GM23248 (cell line): ENCODE measurements at places on chromosomes 5 and 9. TPM values are rescaled to one million over a fixed set of nuclear protein-coding genes. Genes with fewer than 3 reads are reported as not detected.
A peak's percentile ranks its signal among the peaks of the same experiment; 100 is the strongest.

DNA sequence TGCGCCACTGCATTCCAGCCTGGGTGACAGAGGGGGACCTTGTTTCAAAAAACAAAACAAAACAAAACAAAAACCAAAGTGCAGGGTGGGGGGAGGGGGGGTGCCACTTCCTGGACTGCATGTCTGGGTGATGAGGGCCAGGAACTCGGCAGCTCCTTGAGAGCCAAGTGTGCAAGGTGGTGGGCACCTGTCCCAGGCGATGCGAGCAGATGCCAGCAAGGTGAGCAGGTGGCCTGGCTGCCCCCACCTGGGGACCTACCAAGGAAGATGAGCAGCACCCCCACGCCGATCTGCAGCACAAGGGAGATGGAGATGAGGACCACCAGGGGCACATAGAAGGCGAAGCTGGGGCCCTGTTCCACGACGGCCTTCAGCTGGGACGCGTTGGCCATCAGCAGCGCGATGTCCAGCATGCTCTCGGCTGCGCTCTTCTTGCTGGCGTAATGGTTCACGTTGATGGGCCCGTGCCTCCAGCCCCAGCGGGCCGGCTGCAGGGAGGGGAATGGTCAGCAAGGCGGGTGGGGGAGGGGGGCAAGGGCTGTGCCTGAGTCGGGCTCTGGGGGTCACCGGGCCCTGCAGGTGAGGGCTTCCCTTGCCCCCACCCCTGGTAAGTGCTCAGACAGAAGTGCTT lies 7.8 kb downstream of the NINJ1 start:
- no peaks in the 10 kb centered on the region for H3K4me1 ChIP-seq
- H3K36me3 ChIP-seq = no peaks in the 10 kb centered on the region
- H3K27me3 ChIP-seq = no peaks in the 10 kb centered on the region
- DNase-seq = no peak

GRCh38 chr9:21831841-21832509 lies 29.5 kb downstream of the MTAP start:
- H3K36me3 ChIP-seq = peaks cover 20% of the 10 kb centered on the region; the same call in 1 of the 2 replicates
- H3K27me3 ChIP-seq = no peaks in the 10 kb centered on the region
- H3K27ac ChIP-seq = peak overlapping the region; percentile 91
- no peak overlapping the region for H3K4me3 ChIP-seq

TOPORS gene
- 16.4 and 18.7 TPM in 2 replicates for polyA plus RNA-seq

CDKN2B-AS1 gene
- 0.58 and 0.61 TPM in 2 replicates for polyA plus RNA-seq

FBP2 gene
- polyA plus RNA-seq = not detected in 2 replicates

GRCh38 chr5:134091626-134092121 lies 22.8 kb upstream of the TCF7 start:
- H3K36me3 ChIP-seq = no peaks in the 10 kb centered on the region
- peak; percentile 42 for DNase-seq
- peaks cover 7% of the 10 kb centered on the region; the same call in 1 of the 2 replicates for H3K27me3 ChIP-seq
- no peak overlapping the region for H3K27ac ChIP-seq

PAPPA gene
- polyA plus RNA-seq = 8.2 and 8.7 TPM in 2 replicates

DNA sequence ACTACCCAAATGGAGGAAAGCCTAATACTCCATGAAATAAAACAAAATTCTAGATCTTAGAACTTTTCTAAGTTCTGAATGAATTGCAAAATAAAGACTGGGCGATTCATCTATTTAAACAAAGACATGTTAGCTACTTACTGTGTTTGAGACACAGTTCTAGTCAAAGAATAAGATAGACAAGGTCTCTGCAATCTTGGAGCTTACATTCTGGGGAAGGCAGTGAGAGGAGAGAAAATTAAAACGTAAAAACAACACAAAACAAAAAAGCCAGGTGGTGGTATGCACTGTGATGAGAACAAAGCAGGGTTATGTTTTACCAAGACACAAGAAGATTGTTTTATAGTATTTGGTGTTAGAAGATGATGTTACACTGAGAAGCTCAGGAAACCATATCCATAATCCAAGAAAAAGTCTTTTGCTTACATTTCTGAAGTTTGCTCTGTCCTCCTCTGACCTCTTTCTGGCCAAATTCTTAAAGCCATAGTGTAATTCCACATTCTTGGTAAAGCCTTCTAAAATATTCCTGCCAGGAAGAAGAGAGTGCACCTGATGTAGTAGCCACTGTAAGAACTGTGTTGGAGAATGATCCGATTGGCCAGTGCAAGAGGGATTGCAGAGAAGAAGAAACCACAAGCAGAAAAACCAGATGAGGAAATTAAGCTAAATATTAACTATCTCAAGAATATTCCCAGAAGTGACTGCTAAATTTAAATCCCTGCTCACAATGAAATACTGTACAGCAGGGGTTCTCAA lies 218.4 kb downstream of the PCSK1 start:
- DNase-seq = no peak
- H3K4me3 ChIP-seq = no peak overlapping the region
- no peaks in the 10 kb centered on the region for H3K27me3 ChIP-seq
- no peaks in the 10 kb centered on the region for H3K36me3 ChIP-seq

IFNB1 gene
- not detected in 2 replicates for polyA plus RNA-seq

GRCh38 chr5:150505041-150505511 lies 2.9 kb upstream of the NDST1 start:
- H3K27ac ChIP-seq = peak overlapping the region; percentile 46
- H3K27me3 ChIP-seq = no peaks in the 10 kb centered on the region
- H3K36me3 ChIP-seq = no peaks in the 10 kb centered on the region; the same call in 1 of the 2 replicates
- peak; percentile 43 for DNase-seq

HSD17B4 gene
- polyA plus RNA-seq = 71.1 and 86.5 TPM in 2 replicates

DNA sequence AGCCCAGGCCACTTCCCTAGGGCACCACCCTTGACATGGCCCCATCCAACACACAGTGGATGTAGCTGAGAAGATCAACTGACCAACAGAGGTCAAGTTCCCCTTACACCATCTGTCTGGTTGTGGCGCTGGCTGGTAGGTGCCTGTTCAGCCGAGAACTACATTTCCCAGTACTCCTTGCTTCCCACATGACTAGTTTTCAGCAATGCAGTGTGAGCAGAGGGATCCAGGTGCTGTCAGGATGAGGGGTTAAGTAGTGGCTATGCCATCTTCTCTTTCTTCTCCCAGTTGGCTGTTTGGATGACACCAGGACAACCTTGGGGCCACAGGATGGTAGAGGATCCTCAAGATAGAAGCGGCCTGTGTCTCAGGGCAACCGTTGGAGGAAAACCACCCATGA lies 48.6 kb upstream of the SH3PXD2B start:
- H3K36me3 ChIP-seq = no peaks in the 10 kb centered on the region
- peaks cover 18% of the 10 kb centered on the region for H3K27me3 ChIP-seq
- H3K27ac ChIP-seq = no peak overlapping the region
- H3K4me3 ChIP-seq = no peak overlapping the region

DNA sequence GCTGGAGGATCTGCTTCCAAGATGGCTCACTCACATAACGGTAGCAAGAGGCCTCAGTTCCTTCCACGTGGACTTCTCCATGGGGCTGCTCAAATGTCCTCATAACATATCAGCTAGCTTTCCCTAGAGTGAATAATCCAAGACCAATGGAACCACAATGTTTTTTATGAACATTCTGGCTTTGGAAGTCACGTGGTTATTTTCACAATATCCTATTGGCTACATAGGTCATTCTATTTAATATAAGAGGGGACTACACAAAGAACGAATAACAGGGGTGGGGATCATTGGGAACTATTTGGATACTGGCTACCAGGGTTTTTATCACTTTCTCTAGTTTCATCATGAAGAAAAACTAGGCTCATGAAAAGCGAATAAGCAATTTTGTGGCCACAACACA lies 81.4 kb downstream of the ZNF622 start:
- H3K27ac ChIP-seq = no peak overlapping the region
- H3K4me3 ChIP-seq = no peak overlapping the region
- no peaks in the 10 kb centered on the region for H3K4me1 ChIP-seq
- H3K36me3 ChIP-seq = no peaks in the 10 kb centered on the region
- H3K27me3 ChIP-seq = peaks cover 7% of the 10 kb centered on the region
- DNase-seq = no peak

GRCh38 chr5:19497229-19497815 lies 490.7 kb downstream of the CDH18 start:
- no peaks in the 10 kb centered on the region for H3K27me3 ChIP-seq
- no peaks in the 10 kb centered on the region for H3K4me1 ChIP-seq
- H3K36me3 ChIP-seq = no peaks in the 10 kb centered on the region
- H3K27ac ChIP-seq = no peak overlapping the region

- H3K4me1 ChIP-seq = peaks cover 22% of the 10 kb centered on the region
- no peak overlapping the region for H3K4me3 ChIP-seq
- no peaks in the 10 kb centered on the region for H3K36me3 ChIP-seq
Observed at GRCh38 chr5:143536364-143536763, 132.9 kb upstream of the NR3C1 start.

CCDC107 gene
- polyA plus RNA-seq = 52.8 and 55.7 TPM in 2 replicates

- no peaks in the 10 kb centered on the region for H3K4me1 ChIP-seq
- H3K27me3 ChIP-seq = no peaks in the 10 kb centered on the region
Observed at GRCh38 chr9:92620845-92621244, 49.1 kb downstream of the IPPK start.

DNA sequence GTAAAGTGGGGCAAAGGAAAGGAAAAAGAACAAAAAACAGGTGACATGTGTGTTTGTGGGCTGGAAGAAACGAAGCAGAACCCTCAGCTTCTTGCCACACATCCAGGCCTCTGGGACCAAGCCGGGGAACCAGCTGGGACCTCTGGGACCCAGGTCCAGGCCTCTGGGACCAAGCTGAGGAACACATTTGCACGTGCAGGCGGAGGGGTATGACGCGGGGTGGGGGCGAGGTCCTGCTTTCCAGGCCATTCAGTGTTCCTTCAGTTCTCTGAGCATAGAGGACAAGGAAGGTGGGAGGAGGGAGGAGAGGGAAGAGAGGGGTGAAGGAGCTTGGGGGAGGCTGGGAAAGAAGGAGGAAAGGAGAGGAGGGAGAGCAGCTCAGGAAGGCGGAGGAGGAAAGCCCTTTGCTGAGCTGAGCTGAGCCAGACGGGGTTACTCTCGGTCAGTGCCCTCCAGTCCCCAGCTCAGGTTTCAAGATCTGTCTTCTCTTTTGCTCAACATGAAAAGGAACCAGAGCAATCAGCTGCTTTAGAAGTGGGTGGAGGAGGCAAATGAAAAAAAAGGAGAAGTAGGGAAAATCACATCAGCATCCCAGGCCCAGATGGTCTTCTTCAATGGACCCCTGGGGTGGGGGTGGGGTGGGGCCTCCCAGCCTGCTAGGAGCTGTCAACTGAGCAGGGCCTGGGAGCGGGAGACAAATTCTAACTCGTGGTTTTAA lies 59.1 kb downstream of the ABCA1 start:
- no peak overlapping the region for H3K4me3 ChIP-seq
- no peaks in the 10 kb centered on the region for H3K36me3 ChIP-seq
- peak; percentile 88 for DNase-seq
- no peaks in the 10 kb centered on the region for H3K27me3 ChIP-seq
- peaks cover 62% of the 10 kb centered on the region for H3K4me1 ChIP-seq
- H3K27ac ChIP-seq = peak overlapping the region; percentile 12; the same call in 1 of the 2 replicates

DNA sequence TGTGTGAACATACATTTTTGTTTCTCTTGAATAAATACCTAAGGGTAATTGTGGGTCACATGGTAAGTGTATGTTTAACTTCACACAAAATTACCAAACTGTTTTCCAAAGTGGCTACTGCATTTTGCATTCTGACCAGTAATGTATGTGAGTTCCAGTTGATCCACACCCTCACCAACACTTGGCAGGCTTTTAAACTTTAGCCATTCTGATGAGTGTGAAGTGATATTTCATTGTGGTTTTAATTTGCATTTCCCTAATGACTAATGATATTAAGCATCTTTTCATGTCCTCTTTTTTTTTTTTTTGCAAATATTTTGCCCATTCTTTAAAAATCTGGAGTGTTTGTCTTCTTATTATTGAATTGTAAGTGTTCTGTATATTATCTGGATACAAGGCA lies 53.5 kb upstream of the MAST4 start:
- no peaks in the 10 kb centered on the region for H3K36me3 ChIP-seq
- H3K27me3 ChIP-seq = no peaks in the 10 kb centered on the region
- H3K27ac ChIP-seq = no peak overlapping the region
- no peak overlapping the region for H3K4me3 ChIP-seq

DNA sequence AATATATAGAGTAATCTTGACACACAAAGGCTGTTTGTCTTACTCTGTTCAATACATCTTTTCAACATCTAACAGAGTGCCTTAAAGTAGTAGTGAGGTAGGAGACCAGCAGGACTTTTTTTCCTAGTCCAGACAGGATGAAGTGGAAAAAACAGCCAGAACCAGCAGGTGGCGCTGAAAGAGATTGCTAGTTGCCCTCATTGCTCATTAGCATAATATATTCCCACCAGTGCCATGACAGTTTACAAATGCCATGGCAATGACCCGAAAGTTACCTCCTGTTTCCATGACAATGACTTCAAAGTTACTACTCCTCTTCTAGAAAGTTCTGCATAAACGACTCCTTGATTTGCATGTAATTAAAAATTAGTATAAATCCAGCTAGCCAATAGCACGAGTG lies 387.4 kb downstream of the ACTL7B start:
- H3K27ac ChIP-seq = peak overlapping the region; percentile 86
- DNase-seq = peak; percentile 66
- H3K4me3 ChIP-seq = peak overlapping the region; percentile 22; the same call in 1 of the 2 replicates
- H3K27me3 ChIP-seq = no peaks in the 10 kb centered on the region

ZFP37 gene
- polyA plus RNA-seq = 2.0 and 2.2 TPM in 2 replicates

DNA sequence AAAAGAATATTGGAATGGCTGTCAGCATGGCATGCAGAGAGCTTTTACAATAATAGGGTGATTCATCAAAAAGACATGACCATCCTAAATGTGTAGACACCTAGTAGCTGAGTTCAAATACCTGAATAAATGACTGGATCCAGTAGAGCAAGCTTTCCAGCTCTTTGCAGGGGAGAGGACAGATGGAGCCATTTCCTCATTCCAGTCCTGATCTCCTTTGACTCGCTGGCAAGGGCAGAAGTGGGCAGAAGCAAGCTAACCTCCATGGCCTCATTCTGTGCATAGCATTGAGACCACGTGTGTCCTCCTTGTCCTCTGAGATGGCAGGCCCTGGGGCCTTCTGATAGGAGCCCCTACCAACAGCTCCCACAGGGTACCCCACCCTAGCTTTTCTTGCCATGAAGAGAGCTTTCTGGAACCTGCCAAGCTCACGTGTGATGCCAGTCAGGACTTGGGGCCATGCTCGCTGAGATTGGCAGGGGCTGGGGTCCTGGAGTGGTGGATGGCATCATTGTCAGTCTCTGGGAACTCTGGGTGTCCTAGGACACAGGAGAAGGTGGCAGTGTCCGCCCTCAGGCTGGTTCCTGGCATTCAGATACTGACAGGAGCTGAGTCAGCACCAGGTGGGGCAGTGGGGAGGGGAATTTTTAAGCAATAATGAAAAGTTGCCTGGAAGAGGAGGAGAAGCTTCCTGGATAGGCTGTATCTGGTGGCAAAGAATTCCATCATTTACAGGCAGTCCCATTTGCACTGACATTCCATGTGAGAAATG lies 33.6 kb downstream of the WWC1 start:
- no peak for DNase-seq
- H3K4me1 ChIP-seq = peaks cover 27% of the 10 kb centered on the region
- no peak overlapping the region for H3K27ac ChIP-seq
- no peaks in the 10 kb centered on the region for H3K27me3 ChIP-seq
- H3K36me3 ChIP-seq = no peaks in the 10 kb centered on the region
